Stimulated activated CD4-positive, alpha-beta T cell treated with anti-CD3 and anti-CD28 coated beads, Interleukin-12 subunit alpha, Interleukin-12 subunit beta, amount 100 ng/mL, for 24 hours (primary cell): ENCODE measurements at places on chromosomes 16 and 17.
A peak's percentile ranks its signal among the peaks of the same experiment; 100 is the strongest.

GRCh38 chr16:983044-984030 is 1.8 kb downstream of the SOX8 start:
- DNase-seq, result no peak

DNA sequence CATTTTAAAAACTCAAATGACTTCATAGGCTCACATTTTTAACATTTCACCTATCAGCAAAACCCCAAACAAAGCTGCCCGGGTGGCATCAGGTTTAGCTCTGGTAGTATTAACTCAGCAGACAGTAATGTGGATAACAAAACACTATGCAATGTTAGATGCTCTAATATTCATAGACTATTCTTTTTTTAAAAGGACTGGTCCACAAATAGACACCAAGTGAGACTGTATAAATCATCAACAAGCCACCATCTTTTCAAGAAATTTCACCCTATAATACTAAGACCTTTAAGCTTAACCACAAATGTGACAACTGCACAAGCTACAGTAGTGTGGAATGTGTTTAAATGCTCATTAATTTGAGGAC is 20.2 kb downstream of the SNN start:
- DNase-seq, result no peak

DNA sequence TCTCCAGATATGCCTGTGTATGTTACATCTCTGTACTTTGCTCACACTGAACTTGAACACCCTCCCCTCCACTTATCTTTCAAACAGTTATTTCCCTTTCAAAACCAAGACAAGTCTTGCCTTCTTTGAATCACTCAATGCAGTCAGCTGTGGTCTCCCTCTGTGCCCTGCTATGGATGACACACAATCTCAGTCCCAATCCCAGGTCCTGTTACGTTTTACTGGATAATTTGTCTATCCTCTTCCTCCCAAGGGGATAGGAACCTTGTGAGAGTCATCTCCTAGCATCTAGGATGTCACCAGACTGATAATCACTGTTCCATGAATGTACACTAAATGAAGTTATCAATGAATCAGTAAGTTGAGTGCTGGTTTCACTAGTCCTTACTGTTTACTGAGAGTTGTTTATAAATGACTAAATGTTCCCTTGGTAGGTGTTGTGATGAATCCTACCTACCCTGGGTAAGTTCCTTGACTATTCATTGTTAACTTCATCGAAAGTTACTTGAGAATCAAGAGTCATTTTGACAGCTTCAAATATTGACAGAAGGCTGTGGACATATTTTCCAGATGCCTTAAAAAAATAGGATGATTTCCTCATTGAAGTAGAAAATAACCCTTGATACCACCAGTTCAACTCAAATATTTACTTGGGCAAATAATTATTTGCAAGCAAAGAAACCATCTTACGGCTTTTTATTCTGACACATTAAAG is 244.9 kb downstream of the PRKCA start:
- DNase-seq, result no peak

DNA sequence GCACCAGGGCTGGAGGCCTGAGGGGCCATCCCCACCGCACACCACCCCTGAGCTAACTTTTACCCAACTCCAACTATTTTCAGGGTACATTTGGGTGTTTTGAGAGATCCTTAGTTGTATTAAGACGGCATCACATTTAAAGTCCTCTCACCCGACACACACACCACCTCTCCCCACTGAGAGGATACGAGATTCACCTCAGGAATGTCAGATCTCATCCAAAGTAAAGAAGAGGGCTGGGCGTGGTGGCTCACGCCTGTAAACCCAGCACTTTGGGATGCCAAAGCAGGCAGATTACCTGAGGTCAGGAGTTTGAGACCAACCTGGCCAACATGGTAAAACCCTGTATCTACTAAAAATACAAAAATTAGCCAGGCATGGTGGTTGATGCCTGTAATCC is 88.4 kb downstream of the RBFOX3 start:
- DNase-seq, result no peak

DNA sequence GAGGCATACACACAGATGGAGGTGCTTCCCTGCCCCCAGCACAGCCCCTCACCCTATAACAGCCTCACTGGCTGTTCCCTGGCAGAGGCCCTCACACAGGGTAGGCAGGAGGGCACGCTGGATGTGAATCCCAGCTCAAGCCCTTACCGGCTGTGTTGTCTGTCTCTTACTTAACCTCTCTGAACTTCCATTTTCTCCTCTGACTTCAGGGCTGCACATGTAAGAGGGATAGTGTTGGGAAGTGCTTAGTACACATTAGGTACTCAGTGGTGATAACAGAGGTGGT is 24.6 kb upstream of the EIF1 start:
- no peak for DNase-seq

GRCh38 chr17:58614859-58615459 is 76.9 kb downstream of the TEX14 start:
- DNase-seq, result no peak

DNA sequence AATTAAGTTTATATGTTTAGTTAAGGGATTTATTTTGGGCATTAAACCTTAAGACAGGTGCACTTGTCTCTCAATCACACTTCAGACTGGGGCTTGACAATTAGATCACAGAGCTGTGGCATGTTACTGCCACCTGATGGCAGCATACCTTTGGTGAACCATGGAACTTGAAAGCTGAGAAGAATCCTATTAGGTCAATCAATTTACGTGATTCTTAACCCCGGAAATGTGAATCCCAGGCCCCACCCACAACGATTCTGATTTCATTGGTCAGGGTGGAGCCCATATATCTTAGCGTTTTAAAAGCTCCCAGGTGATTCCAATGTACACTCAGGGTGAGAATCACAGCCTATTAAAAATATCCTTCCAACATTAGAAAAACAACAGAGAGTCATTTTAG is 91.0 kb downstream of the GSG1L start:
- DNase-seq, result peak; percentile 5

DNA sequence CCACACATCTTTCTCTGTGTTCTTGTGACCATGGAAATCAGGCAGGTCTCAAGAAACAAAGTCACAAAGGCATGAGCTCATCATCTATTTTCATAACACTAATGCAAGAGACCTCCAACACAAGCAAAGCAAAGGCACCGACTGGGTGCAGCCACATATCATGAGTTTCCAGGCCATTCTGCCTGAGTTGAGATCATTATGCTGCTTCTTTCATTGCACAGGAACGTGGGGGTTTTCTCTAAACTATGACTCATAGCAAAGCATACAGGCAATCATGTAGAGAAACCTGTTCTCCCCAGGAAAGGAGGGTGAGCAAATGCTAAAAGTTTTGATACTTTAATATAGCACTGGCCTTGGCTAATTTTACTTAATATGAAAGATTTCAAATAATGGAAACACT is 60.7 kb downstream of the GRIN2A start:
- DNase-seq, result no peak

DNA sequence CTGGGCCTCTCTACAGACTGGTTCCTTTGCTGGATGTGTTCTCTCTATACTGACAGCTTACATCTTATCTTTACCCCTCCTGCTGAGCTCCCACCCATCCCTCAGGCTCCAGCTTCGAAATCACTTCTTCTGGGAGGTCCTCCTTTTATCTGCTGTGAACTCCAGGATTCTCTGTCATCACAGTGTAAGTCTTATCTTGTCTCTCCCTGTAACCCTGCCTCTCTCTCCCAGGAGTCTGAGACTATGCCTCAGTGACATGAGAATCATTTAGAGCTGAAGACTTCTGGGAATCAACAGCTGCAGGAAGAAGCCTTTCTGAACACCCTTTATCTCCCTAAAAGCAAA is 148.1 kb upstream of the HS3ST3A1 start:
- DNase-seq, result no peak

DNA sequence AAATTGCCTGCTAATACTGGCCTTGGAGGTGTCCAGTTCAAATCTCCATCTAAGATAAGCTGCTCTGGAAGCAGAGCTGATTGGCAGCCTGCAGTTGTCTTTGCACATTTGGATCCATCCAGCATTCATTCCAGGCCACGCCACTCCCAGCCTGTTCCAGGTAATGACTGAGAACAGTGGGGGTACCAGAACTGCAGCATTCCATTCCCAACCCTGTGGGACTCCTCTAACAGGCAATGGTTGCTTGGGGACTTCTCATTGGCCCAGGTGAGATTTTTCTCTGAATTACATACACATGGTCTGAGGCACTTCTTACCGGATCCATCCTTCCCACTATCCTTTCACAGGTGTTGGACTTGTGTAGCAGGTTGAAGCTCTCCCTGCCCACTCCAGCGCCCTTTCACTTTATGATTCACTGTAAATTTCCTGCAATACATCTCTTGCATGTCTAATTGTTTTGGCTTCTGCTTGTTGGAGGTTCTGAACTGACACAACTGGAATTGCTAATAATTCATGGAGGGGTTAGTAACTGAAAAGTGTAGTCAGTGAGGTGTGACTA is 206.1 kb upstream of the ZFHX3 start:
- no peak for DNase-seq

- DNase-seq, result no peak
These were observed 1.6 kb downstream of the ASIC2 start for GRCh38 chr17:33291248-33292200.

- no peak for DNase-seq
These were observed 12.4 kb downstream of the COL1A1 start for GRCh38 chr17:50188921-50189549.
